WTC11 (cell line): ENCODE measurements at places on chromosomes 4 and X. TPM values are rescaled to one million over a fixed set of nuclear protein-coding genes. Genes with fewer than 3 reads are reported as not detected.
A peak's percentile ranks its signal among the peaks of the same experiment; 100 is the strongest.

DNA sequence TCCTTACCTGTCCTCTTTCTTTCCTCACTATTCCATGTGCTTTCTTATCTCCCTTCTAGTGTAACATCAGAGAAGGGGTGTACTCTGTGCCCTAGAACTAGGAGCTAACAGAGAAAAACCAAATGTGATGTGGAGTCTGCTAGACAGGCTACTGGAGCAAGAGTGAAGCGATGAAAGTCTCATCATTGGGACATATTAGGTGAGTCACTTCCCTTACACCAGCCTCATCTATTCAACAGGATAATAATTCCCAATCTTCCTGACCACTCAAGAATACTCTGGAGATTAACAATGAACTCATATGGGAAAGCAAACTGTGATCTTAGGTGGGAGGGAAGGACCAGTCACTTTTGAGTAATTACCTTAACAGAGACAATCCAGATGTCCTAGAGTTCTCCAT lies 58.1 kb downstream of the RAB40A start:
- DNase-seq, result no peak

DNA sequence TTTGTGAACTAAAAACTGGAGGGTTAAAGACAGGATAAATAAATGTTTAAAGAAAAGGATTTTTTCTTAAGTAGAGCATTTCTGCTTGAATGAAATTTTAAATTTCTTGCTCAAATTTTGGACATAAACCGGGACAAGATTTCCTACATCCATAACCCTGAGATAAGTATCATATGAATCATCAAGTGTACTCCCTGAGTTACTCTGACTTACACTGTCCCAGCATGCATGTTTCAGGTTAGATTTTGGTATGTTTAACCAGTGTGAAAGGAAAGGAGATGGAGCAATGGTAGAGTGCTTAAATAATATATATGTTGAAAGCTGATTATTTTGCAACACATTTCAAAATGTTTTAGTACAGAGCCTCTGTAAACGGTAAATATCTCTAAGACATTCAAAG lies 175.2 kb downstream of the ADGRL3 start:
- DNase-seq, result no peak

DNA sequence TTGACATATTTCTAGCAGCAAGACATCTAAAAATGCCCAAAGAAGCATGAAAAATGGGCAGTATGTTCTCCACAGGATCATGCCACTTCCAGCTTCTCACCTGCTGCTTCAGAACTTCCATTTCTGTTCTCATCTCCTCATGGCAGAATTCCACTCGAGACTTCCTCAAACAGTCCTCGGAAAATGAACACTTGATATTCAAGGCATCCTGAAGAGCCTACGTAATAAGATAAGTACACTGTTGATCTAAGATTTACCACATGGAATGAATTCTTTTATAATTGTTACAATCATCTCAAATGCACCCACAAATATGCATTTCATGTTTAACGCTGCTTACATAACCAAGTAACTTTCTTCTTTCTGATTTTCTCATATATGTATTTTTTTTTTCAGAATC lies 14.1 kb downstream of the TNIP3 start:
- DNase-seq, result no peak

DNA sequence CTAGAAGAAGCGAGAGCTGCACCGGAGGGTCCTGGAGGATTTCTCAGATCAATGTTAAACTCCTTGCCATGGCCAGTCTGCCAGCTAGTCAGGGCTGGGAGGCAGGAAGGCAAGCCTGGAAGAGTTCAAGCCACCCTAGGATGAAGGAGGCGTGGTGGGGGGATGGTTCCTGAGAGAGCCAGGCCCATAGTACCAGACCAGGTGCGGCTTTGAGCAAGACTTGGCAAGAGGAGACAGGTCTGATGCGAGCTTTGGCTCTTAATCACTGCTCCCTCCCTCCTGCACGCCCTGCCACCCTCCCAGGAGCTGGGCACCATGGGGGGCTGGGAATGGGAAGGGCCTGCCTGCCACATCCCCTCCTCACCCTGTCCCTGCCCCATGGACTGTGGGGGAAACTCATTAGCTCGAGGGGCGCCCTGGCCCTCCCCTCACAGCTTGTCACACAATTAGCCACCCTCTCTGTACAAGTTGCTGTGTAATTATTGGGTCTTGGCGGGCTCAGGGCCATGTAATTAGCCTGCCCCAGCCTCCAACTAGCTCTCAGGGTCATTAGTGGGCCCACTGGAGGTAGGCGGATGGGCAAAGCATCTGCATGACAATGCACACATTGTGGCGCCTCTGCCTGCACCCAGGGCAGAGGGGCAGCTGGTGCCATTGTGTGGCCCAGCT lies 50.3 kb downstream of the EFNB1 start:
- no peak for DNase-seq

DNA sequence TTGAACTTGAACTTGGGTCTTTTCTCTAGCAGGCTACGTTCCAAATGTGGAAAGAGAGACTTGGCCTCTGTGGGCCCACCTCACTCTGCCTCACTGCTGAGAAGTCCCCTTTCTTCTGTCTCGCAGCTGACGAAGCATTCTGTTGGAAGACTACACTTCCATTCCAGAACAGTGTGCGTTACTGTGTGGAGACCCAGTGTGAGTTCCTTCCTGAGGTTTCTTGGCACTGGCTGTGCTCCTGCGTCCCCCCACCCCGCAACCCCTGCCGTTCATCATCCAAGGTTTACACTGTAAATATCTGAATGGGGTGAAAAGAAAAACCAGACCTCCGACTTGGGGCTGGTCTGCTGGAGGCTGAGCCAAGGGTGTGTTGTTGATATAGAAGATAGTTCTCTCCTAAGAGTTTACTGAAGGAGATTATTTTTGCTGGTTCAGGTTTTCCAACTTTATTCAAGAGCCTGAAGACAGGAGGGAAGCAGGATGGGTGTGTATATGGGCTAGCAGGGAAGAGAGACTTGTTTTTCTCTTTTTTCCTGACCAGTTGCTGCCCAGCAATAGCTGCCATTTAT lies 34.7 kb downstream of the NHSL2 start:
- DNase-seq, result no peak

DNA sequence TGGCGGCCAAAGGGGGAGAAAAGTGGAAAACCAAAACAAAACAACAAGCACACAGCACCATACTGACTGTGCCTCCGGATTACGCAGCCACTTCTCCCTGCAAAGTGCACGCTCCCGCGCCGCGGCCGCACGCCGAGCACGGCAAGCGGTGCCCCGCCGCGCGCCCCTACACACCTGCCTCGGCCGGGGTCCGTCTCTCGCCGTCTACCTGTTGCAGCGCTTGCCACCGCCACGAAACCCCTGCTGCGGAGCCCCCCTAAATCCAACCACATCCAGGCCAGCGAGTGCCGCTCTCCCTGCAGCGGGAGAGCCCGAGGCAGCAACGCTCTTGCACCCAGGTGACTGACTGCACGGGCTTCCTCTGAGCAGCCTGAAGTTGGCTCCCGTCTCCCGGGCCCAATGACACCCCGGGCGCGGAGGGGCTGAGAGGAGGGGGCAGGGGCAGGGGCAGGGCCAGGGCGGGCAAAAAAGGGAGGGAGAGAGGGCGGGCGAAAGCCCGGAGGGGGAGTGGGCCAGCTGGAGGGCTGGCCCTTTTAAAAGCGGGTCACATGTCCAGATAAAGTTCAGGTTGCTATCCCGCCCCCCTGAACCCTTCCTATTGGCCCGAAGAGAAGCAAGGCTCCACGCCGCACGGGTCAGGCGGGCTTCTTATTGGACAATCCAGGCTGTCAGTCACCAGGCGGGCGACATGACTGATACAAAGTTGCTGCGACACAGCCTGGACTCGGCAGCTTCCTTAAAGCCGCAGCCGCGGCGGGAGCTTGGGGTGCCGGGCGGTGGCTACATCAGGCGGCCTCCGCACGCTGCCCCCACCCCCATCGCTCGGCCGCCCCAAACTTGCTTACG lies at the start of gene NR3C2:
Gene NR3C2, minus strand, starts transcription at position 429 of the 846 bp plus-strand sequence.
- peak; percentile 98 for DNase-seq

DNA sequence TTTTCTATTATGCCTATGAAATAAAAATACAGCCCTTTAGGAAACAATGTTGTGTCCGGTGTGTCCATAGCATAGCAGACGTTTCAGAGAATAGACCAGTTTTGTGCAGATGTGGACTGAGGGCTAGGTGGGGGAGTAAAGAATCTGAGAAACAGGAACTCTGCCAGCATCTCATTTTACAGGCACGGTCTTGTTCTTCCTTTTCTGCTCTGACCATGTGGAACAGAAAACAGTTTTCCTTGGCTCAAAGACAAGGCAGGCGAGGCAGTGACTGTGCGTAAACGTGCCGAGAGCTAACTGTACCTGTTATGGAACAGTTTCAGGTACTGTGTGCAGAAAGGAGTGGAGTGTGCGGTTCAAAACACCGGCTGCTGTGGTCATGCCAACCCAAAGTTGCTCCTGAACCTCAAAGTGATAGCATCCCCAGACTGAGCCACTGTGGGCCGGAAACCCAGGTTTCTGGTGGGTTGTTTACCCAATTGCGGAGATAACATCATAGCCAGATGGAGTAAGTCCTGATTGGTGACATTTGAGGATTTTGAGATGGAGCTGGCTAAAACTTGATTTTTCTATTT lies 20.2 kb downstream of the CNGA2 start:
- DNase-seq, result no peak

- peak; percentile 57 for DNase-seq
These were observed 14.1 kb downstream of the ZNF157 start for GRCh38 chrX:47384502-47384901.

GRCh38 chr4:4460759-4461158 lies 73.9 kb downstream of the NSG1 start:
- no peak for DNase-seq

GRCh38 chr4:185811509-185812364 lies at the start of gene SORBS2:
SORBS2 (minus strand) TSS chr4:185812194; CDS start chr4:185690571, 121,623 bp downstream.
- no peak for DNase-seq

The NPNT gene
- 1.3 to 1.6 TPM (median 1.4 TPM) in 3 replicates for total RNA-seq

GRCh38 chr4:155419266-155419665 lies 42.5 kb upstream of the MAP9 start:
- DNase-seq, result no peak

DNA sequence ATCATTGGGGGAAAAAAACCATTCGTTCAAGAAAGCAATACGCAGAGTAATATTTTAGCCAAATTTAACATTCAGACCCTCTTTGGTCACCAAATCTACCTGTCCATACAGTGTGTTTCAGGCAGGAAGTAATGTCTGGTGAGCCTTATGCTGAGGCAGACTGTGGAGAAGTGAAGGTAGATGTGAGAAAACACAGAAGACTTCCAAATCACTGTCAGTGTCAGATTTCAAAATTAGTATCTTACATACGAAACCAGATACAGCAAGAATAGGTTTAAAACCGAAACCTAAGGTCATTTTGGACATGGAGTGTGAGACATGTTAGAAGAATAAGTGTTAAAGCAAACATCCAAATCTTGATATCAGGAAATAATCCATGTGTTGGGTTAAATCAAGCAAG lies 664.5 kb upstream of the HTR2C start:
- no peak for DNase-seq
